ENCODE measurements at places on chromosomes 6 and 20.

GRCh38 chr6:34237722-34238584 is 1.3 kb downstream of the HMGA1 start:
- DNase-seq = peak; percentile 70

- no peak for DNase-seq
Measured at GRCh38 chr6:54188846-54189245, 77.6 kb downstream of the MLIP start.

DNA sequence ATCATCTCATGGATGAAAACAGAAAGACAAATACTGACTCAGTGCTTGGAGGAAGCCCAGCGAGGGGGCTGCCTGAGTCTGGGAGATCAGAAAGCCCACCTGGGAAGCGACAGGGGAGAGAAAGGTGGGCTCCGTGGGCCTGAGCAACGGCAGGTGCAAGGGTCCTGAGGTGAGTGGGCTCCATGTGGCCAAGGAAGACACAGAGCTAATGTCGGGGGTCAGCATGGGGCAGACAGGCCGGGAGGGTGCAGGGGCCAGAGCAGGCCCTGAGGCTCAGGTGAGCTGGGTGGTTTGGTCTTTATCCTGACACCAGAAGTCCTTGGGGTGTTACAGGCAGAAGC is 18.8 kb downstream of the APCDD1L start:
- DNase-seq = no peak

DNA sequence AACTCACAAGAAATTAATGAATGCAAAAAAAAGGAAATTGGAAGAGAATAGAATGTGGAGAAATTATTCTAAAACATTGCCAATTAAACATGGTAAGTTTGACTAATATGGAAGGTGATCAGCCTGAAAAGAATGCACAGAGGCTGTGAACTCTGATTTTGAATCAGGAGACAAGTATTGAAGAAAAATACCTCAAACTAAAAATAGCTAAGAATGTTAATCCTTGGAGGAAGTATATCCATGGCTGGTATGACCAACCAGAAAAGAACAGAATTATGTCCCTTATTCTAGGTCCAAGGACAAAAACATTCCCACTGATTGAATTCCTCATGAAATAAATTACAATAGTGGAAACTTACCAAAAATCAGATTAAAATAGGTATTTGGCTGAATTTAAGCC is 7.3 kb upstream of the RIMS1 start:
- peak; percentile 65 for DNase-seq

DNA sequence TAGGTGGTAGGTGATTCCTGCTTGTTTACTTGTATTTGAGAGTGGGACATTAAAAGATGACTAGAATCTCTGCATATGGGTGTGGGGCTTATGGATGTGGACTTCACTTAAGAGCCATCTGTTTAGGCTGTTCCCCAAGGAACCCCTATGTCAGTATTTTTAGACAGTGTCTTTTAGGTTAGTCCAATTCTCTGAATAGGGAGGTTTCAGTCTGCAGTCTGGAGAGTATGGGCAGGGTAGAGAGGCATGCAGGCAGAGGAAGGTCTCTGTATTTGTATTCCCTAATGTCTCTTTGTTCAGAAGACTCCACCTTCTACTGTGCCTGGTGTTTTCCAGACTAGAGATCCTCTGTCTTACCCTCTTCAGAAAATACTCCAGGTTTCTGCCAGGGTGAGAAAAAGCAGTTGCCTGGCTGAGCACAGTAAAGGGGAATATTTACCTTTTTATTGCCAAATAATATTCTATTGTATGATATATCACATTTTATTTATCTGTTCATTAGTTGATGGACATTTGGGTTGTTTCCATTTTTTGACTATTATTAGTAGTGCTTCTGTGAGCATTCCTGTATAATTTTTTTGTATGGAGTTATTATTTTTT is 19.1 kb downstream of the SLX4IP start:
- DNase-seq = no peak

GRCh38 chr6:80969439-80969838 is 783.0 kb downstream of the TENT5A start:
- no peak for DNase-seq

- DNase-seq = no peak
Measured at GRCh38 chr6:25280344-25281074, 1.3 kb downstream of the CARMIL1 start.

- DNase-seq = no peak
Measured at GRCh38 chr20:63417097-63417737, 55.2 kb downstream of the KCNQ2 start.

GRCh38 chr6:124873066-124873410 is 89.2 kb upstream of the RNF217 start:
- DNase-seq = no peak

DNA sequence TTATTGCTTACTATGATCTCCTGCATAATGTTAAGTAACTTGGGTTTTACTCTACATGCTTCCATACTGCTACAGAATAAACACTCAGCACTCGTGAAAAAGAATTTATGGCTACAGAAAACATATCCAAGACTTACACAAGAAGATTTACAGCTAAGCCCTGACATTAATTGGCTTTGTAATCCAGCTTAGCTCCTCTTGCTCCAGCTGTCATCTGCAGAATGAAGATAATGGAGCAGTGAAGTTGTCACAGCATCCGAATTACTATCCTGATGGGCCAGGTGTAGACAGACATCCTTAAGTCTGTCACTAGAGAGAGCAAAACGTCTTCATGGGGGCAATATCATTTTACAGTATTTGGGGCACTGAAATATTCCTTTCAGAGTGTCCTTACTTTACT is 155.3 kb downstream of the PRKN start:
- no peak for DNase-seq

- no peak for DNase-seq
Measured at GRCh38 chr6:52537001-52537753, 39.7 kb downstream of the TRAM2 start.

GRCh38 chr20:3158968-3159431 is 665 bp downstream of the FASTKD5 start:
- DNase-seq = peak; percentile 62

- no peak for DNase-seq
Measured at GRCh38 chr6:137875058-137875520, 8.0 kb downstream of the TNFAIP3 start.

GRCh38 chr20:63032026-63032800 is 25.4 kb upstream of the BHLHE23 start:
- no peak for DNase-seq

DNA sequence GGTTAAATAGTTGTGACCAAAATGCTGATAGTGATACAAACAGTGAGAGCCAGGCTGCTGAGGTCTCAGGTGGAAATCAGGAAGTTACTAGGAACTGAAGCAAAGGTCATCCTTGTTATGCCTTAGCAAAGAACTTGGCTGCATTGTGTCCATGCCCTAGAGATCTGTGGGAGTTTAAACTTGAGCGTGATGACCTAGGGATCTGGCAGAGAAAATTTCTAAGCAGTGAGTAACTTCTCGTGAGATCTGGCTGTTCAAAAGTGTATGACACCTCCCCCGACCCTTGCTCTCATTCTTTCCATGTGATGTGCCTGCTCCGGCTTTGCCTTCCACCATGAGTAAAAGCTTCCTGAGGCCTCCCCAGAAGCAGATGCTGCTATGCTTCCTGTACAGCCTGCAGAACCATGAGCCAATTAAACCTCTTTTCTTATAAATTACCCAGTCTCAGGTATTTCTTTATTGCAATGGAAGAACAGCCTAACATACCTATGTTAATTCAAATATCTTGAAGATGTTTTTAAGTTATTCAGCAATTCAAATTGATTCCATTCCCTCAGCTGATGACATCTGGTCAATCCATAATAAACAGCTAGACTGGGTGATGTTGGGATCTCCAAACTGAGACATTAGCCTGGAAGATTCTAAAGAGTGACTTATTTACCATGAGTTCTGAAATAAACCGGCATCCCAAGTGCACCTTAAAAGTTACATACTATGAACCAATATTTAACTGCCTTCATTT is 33.8 kb downstream of the KIF16B start:
- no peak for DNase-seq

- DNase-seq = no peak
Measured at GRCh38 chr6:17884498-17885478, 102.6 kb downstream of the KIF13A start.

DNA sequence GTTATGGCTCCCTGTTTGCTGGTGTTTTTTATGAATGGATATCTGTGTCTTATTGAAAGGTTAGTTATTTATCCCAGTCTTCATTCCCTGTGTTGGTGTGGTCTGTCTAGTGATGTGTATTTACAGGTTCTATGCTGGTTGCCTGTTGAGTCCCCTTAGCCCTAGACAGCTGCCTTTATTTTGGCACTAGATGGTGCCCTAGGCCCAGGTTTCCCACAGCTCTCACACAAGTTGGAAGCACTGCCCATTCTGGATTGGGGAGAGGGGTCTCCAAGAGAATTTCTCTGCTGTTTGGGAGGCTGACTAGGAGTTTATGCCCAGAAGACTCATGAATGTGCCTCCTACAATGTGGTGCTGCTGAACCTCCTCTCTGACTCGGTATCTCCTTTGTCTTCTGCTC is 12.4 kb downstream of the GRM1 start:
- DNase-seq = peak; percentile 25

All from adipocyte (in vitro differentiated cells).